ENCODE measurements at places on chromosomes 7 and 10.

- DNase-seq: no peak
Observed at GRCh38 chr10:75959912-75960311, 528.5 kb downstream of the LRMDA start.

- DNase-seq: no peak
Observed at GRCh38 chr7:5422396-5423305, 983 bp downstream of the TNRC18 start.

- DNase-seq: no peak
Observed at GRCh38 chr10:82266438-82266837, 391.4 kb downstream of the NRG3 start.

DNA sequence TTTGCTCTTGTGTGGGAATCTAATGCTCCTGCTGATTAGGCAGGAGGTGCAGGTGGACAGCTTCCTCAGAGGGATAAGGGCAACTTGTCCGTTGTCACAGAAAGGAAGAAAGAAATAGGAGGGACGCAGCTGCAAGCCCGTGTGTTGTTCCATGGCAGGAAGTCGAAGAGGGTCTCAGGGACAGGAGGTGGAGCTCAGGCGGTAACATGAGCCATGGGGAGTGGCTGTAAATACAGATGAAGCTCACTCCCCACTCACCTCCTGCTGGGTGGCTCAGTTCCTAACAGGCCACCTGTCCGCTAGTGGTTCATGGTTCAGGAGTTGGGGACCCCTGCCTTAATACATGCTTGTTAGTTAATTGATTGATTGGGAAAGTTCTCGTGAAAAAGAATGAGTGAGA lies 101.7 kb upstream of the SFMBT2 start:
- DNase-seq: no peak

DNA sequence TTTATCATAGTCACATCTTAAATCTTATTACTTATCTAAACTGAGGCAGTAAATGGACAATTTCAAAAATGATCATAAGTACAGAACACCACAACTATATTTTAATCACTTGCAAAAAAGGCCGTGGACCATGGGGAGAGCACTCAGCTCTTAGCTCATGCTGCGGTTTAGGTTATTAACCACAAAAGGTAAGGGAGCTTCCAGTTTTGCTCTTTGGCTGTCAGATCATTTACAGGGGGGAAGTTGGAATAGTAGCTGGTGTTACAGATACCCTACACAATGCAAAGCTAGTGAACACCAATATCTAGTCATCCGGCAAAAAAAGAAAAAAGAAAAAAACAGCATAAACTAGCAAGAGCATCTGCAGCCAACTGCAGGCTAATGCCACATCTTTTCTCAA lies 147.0 kb downstream of the BBS9 start:
- DNase-seq: no peak

GRCh38 chr10:31318382-31318853 lies 598 bp upstream of the ZEB1 start:
- DNase-seq: peak; percentile 32

DNA sequence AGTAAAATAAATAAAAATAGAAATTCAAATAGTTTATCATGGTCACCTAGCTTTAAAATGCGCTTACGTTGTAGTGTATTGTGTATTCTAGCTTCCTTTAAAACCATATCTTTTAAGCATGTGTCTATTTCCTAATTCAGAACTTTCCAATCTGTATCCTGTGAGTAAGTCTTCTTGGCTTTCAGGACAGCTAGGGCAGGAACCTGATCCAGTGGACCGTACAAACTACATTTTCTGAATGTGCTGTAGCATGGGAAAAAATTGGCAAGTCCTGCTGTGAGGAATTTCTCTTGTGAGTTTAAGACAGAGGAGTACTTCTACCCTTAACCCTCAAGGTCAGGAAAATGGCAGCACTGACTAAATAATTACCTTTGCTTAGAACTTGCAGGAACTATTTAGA lies 12.1 kb downstream of the OPN1SW start:
- no peak for DNase-seq

GRCh38 chr10:132117636-132118190 lies 52.0 kb downstream of the JAKMIP3 start:
- no peak for DNase-seq
